ENCODE measurements at places on chromosomes 13 and 19.

DNA sequence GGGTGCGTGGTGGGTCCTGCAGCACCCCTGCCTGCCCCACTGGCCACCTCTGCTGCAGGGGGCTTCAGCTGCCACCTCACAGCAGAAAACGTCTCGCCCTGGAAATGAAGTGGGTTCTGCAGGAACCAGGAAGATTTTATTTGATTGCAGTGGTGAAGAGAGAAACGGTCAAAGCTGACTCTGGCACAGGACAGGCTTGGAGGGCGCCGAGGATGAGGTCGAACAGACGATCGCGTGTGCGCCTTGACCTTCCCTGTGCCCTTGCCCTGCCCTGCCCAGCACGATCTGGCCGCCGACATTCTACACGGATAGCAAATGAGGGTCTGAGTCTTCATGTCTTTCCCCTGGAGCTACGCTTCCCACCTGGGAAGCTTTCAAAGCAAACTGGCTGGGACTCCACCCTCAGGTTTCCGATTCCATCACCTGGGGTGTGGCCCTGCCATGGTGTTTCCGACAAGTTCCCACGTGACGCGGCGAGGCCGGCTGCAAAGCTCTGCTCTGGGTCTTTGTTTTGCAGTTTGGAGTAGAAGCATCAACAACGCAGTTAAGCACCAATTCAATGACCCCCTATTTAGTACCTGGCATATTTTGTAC is 50.3 kb upstream of the TUBGCP3 start:
- no peak for DNase-seq

- DNase-seq, result peak; percentile 64
Observed at GRCh38 chr13:52454459-52454819, 839 bp upstream of the CKAP2 start.

DNA sequence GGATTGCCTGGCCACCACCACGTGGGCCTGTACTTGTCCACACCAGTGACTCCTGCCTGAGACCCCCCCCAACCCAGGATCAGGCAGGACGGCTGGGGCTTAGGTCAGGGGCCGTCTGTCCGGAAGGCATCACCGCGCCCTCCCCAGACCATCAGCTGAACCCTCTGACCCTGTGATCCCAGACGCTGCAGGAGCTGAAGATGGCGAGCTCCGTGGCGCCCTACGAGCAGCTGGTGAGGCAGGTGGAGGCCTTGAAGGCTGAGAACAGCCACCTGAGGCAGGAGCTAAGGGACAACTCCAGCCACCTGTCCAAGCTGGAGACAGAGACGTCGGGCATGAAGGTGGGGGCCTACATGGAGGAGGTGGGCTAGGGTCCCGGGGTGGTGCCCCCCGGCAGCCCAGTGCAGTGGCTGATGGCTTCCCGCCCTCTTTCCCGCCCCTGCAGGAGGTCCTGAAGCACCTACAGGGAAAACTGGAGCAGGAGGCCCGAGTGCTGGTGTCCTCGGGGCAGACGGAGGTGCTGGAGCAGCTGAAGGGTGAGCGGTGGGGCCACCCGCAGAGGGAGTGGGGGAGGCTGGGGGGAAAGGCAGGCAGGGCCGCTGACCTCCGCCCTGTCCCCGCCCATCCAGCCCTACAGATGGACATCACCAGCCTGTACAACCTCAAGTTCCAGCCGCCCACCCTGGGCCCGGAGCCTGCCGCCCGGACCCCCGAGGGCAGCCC is 3.0 kb downstream of the APC2 start:
- no peak for DNase-seq

DNA sequence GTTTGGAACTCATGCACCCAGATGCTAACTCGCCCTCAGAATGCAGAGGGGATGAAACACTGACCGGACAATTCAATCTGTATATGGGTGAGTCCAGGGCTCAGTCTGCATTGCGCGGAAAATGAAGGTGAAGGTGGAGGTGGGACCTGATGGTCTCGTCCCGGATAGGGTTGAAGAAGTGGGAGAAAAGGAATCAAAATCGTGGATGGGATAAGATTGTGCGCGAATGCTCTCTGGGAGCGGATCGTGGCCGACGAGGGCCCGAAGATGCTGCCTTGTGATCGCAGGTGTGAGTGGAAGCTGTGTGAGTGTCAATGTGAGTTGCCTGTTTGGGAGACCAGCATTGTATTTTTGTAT is 594 bp upstream of the ZNF850 start:
- no peak for DNase-seq

DNA sequence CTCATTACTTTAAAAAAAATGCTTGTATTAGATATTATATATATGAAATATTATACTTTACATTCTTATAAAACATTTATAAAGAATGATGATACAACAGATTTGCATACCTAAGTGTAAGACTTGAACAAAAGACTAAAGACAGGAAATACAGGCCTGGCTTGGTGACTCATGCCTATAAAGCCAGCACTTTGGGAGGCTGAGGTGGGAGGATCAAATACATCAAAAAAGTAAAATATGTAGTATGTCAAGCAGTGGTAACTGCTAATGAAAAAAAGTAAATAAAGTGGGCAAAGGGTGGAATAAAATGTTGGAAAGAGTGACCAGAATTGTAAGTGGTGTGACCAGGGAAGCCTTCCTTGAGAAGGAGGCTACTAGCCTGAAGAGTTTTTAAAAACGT is 133.7 kb downstream of the GGACT start:
- no peak for DNase-seq

DNA sequence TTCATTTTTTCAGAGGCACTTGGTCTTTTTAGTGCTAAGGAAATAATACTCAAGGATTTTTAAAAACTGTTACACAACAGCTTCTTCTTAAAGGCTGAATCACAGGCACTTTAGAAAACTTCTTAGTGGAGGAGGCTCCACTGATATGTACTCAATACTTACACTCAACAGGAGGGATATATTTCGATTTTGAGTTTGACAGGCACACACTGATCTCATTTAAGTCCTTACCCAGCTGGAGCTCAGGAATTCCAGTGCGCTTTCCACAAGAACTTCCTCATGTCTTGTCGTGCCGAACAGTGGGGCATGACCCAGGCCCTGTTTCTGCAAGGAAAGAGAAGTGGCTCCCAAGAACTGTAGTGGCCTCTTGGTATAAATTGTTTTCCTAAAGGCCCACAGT is 103.8 kb downstream of the RGCC start:
- no peak for DNase-seq

GRCh38 chr13:102999499-102999898 is 66.7 kb downstream of the SLC10A2 start:
- DNase-seq, result no peak

Measured in erythroblast (primary cell).